Epithelial cell of prostate (primary cell): ENCODE measurements at places on chromosomes 7 and 10.

- DNase-seq: no peak
Observed at GRCh38 chr10:7445474-7446185, 34.8 kb upstream of the SFMBT2 start.

DNA sequence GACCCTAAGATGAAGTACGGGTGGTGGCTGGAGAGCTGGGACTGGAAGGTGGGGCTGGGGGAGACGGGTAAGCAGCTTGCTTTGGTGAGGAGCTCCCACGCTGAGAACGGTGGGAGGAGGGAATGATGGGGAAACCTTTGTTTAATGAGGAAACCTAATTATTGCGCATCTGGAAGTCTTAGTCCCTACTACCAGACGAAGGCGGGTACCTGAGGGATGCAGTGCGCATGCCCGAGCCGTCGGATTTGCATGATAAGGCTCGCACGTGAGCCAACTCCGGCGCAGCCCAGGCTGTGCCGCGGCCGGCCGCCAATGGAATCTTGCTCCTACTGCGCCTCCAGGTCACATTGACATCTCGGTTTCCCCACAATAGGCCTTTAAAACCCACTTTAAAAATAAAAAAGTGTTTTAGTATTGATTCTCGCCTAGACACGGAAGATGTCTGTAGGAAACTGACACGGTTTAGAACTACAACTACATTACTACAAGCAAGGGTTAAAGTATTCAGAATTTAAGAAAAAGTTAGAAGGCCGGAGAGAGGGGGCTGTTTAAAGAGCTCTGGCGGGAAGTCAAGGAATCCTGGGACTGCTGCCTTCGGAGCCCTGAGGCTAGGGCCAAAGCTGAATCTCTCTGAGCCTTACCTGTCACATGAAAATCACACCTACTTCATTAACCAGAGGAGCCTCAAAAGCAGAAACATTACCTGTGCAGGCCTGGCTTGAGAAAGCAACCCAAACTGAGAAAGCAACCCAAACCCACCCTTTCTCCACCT, 12.1 kb upstream of the DLX6 start:
- DNase-seq: no peak

DNA sequence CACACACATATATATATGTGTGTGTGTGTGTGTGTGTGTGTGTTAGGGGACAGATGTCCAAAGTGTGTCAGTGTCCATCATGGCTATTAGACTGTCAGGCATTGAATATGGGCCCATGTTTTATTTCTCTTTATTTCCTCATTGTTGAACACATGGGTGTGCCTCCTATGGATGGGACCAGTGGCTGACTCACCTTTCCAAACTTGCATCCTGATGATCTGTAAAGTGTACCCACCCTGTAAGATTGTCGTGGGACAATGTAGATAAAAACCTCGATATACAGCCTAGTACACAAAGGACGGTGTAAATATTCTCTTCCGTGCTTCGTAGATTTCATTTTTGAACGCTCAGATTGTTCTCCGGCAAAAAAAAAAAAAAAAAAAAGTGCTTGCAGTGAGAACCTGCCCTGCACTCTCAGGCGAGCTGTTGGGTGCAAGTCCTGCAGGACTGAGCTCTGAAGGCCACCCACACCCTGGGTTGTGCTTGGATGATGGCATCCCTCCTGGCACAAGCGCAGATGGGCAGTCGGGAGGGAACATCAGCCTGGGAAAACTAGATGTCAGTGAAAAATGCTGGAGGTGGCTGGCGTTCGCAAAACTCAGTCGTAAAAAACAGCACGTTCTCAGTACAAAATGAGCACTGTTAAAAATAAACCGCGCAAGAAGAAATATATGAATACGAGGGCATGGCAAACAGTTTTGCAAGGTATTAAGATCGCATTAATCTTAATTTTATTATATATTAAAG, 166.9 kb downstream of the CUX1 start:
- DNase-seq: no peak

DNA sequence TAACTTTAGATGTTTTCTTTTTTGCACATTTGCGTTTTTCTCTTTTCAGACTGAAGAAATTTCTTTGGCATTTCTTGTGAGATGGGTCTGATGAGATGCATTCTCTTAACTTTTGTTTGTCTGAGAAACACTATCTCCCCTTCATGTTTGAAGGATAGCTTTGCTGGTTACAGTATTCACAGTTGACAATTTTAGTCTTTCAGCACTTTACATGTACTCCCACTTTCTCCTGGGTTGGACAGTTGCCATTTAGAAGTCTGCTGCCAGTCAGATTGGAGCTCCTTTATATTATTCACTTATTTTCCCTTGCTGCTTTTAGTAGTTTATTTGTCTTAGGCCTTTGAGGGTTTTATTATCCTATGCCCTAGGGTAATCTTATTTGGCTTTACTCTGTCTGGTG, 67.3 kb upstream of the VOPP1 start:
- no peak for DNase-seq

- no peak for DNase-seq
Observed at GRCh38 chr10:102615361-102615760, 28.9 kb upstream of the TRIM8 start.

DNA sequence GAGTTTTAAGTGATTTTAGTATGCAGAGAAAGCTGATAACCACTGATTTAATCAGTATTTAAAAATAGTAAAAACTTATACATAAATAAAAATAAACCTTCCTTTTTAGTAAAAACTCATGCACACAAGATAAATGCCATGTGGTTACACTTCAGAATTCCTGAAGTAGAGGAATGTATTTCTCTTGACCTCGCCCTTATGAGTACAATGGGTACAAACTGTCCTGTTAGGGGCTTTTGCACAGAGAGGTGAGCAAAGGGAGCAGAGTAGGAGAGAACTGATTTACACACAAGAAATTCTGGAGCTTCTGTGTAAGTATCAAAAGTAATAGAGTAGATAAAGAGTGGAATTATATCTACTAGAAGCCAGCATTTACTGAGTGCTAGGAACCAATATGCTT, 279.6 kb downstream of the PPP1R3A start:
- DNase-seq: no peak

GRCh38 chr10:65581426-65582026, 1344.3 kb upstream of the LRRTM3 start:
- DNase-seq: no peak

DNA sequence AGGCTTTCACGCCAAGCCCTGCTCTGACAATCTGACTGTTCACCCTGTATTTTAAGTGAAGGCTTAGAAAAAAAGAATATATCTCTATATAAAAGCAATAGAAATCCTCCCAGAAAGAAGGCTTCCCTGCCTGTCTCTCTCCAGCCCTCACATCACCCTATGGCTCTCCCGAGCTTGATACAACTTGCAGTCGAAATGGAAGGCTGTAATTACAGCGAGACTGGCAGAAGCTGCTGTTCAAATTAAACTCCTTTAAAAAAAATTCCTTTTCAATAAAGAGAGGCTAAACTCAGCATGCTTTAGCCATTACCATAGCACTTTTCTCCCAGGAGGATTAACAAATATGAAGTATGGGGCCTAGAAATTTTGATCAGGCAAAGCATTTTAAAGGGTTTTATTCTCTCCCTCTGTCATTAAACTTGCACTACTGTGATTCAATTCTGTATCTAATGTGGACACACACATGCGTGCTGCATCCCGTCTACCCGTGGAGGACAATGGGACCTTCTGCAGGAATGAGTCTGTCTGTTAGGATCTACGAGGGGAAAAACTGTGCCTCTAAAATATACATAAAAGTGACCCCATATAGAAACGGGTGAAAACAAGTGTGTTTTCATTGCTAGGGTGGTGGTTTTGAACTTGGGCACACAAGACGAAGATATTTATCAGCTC, 223.8 kb downstream of the USP6NL start:
- no peak for DNase-seq

- no peak for DNase-seq
Observed at GRCh38 chr7:134692344-134692705, 45.7 kb downstream of the BPGM start.

DNA sequence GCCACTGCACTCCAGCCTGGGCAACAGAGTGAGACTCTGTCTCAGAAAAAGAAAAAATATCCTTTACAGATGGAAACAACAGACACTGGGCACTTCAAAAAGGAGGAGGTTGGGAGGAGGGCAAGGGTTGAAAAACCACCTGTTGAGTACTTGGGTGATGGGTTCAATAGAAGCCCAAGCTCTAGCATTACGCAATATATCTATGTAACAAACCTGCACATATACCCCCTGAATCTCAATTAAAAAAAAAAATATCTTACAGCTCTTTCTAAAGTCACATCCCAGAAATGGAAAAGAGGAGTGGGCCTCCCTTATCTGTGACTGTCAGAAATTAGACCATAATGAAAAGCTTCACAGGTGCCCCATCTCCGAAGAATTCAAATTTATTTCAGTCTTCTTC, 12.1 kb downstream of the VIM start:
- DNase-seq: no peak

DNA sequence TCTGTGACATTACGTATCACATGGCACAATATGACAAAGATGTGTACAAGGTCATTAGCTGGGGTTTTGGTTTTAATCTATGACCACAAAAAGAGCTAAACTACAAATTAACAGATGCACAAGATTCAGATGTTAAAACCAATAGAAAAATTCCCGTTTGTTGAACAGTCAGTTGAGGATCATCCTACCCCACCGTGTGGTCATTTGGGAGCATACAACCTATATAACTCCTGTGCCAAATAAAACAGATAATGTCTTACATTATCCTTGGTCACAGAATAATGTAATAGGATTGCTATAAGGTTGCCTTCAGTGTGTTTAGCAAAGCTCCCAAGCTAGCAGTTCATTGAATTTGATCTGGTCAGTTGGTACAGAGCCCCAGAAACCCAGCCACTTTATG, 28.2 kb downstream of the ASNS start:
- no peak for DNase-seq

GRCh38 chr10:71766717-71767419, 6.5 kb downstream of the VSIR start:
- DNase-seq: peak; percentile 57

DNA sequence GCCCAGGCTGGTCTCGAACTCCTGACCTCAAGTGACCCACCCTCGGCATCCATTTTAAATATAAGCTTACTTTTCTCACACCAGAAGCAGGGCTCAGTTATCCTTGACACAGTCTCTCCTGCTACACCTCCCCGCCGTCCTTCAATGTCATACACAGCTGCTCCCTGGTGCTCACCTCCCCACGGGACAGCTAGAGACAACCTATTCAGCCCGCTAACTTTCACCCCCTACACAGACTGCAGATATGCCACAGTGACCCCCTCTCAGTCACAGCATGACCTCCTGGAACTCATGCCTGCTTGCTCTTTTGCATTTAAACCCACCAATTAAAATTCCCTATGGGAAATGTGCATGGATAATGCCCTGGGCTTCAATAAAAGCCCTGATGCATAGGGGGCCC, 44.2 kb upstream of the KCNMA1 start:
- no peak for DNase-seq

DNA sequence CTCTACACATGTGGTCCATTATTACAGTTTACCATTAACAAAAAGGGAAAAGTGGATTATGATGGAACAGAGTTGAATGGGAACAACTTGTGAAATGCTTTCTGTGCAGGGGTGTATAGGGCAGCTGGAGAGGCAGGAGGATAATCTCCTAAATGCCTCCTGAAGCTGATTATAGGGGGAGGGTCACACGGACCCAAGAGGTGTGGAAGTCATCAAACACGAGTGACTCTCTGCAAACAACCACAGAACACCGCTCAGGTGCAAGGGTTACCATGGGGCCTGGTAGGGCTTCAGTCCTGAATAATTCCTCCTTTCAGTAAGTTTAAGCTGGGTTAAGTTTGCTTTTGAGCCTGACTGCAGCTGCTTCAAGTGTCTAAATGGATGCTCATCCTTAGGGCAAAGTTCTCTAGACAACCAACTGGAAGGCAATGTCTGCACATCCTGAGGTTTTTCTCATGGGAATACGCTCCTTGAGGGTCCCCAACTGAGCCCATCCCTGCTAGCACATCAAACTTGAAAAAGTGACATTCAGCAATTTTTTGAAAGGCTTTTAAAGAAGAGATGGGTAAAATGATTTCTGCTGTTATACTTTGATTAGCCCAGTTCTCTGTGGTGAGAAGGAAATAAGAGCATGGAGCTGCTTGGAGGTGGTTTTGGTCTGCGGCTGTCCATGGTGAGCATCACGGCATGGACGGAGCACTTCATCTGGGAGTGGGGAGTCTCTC, 1.9 kb downstream of the PDE6C start:
- no peak for DNase-seq

GRCh38 chr10:79403441-79404230, 41.8 kb downstream of the ZCCHC24 start:
- no peak for DNase-seq

GRCh38 chr10:101896225-101896877, 52.8 kb upstream of the KCNIP2 start:
- no peak for DNase-seq
